ENCODE measurements at places on chromosomes 6 and 20.

DNA sequence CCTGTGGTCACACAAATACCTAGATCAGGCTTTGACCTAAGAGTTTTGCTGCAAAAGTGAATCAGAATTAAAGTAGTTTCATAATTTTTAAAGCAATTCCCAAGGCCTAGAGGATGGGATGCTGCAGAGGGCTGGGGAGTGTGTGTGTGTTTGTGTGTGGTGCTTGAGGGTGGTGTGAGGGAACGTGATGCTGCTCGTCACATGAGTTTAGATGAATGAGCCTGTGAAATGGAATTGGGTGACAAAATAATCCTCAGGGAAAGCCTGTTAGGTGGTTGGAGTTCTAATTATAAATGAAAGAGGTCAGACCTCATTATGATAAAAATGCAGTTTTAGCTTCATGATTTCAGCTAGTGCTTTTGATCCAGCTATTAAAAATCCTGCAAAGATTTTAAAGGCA, 87.5 kb upstream of the TMEM170B start:
- DNase-seq: no peak

DNA sequence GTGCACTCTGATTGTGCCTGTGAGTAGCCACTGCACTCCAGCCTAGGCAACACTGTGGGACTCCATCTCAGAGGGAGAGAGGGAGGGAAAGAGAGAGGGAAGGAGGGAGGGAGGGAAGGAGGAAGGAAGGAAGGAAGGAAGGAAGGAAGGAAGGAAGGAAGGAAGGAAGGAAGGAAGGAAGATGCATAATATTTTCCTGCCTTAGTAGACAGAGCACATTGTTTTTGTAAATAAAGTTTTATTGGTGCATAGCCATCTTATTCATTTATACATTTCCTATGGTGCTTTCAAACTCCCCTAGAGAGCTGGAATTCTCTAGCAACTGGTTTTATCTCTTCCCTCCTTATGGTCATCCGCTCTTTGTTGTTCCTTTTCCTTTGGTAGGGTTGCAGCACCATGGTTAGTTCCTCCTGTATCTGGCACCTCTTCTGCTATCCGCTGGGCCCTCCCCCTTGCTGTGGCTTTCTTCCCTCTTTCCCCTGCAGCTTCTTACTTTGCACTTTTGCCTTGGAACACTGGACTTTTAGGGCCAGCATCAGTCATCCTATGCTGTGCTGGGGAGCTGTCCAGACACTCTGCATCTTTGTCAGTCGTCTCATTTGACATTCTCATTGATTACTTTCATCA, 20.2 kb downstream of the GPR6 start:
- DNase-seq: no peak

DNA sequence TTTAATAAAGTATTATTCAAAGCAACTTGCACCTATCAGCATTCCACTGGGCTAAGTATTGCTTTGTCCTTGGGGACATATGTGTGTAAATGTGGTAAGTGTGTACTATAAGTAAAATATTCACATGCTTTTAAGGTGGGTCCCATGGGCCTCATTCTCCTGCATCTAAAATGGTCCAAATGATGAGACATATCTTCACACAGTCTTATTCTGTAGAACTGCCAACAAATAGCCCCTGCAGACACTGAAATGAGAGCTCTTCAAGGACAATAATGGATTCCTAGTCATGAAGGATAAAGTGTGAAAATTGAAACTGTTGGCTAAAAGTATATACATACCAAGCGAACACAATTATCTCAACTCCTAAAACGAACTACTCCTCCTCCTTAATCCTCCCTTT, 81.8 kb downstream of the SMLR1 start:
- DNase-seq: no peak

DNA sequence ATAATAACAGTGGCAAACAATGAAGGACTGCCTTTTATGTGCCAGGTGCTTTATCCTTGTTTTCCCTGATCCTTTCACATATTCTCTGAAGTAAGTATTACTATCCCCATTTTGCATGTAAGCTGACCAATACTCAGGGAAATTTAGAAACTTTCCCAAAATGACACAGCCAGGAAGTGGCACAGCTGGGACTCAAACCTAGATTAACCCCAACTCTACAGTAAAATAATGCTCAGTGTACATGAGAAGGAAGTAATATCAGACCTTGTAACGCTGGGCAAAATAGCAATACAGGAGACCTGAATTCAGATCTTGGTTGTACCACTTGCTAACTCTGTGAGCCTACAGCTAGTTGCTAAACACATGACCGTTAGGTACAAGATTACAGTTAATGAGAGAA, 26.8 kb upstream of the NRSN1 start:
- no peak for DNase-seq

- no peak for DNase-seq
Observed at GRCh38 chr6:52136934-52137467, 49.2 kb upstream of the IL17A start.

DNA sequence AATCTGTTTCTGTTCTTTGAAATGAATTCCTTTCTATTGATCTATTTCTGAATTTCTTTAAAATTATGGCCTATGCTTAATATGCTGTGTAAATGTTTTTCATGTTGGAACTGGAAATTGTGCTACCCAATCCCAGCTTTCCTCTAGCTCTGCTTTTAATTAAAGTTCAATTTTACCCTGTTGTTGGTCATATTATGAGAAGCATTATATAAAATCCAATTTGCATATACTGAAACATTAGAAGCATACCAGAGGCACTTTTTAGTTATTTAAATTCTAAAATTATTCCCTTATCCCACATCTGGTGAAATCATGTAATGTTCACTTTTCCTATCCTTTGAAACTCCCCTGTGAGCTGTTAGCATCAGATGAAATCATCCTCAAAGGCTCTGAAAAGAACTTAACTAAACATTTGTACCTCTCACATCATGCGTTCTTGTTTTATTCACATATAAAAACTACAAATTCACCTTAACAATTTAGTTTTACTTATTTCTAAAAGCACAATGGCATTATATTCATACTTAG, 160.6 kb upstream of the COL21A1 start:
- no peak for DNase-seq

- DNase-seq: no peak
Observed at GRCh38 chr6:162026031-162026430, 701.5 kb downstream of the PRKN start.

DNA sequence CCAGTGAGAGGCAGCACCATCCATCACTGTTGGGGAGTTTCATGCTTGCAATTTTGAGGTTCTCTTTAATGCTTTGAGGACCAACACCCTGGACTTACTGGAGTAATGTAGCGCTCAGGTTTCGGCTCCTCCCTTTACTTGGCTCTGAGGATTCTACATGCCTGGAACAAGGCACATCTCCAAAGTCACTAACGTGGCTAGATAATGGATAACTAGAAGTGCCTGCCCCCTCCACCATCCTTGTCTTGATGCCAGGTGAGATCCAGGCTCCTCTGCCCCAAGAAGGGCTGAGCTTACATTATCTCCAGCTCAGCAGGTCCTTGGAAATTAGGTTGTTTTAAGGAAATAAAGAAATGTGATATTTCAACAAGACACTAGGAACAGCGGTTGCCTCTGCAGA, 75.5 kb upstream of the ZNFX1 start:
- DNase-seq: no peak

GRCh38 chr6:120960761-120961160, 373.5 kb downstream of the TBC1D32 start:
- DNase-seq: no peak

DNA sequence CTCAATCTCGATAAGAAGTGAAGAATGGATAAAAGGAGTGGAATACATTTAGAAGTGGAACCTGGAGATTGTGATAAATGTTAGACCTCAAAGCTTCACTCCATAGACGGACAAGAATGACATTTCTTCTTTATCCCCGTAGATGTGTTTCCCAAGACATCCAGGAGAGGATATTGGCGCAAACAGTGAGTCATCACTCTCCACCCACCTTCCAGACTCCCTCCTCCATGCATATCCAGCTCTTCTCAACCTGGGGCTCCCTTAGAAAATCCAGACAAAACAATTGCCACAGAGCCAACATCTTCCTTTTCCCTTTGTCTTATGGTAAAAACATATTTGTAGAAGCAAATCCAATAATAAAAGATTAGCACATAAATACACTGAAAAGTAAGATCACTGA, 586.1 kb downstream of the PTPRT start:
- DNase-seq: no peak

- DNase-seq: no peak
Observed at GRCh38 chr6:42530751-42531150, 33.1 kb upstream of the UBR2 start.

DNA sequence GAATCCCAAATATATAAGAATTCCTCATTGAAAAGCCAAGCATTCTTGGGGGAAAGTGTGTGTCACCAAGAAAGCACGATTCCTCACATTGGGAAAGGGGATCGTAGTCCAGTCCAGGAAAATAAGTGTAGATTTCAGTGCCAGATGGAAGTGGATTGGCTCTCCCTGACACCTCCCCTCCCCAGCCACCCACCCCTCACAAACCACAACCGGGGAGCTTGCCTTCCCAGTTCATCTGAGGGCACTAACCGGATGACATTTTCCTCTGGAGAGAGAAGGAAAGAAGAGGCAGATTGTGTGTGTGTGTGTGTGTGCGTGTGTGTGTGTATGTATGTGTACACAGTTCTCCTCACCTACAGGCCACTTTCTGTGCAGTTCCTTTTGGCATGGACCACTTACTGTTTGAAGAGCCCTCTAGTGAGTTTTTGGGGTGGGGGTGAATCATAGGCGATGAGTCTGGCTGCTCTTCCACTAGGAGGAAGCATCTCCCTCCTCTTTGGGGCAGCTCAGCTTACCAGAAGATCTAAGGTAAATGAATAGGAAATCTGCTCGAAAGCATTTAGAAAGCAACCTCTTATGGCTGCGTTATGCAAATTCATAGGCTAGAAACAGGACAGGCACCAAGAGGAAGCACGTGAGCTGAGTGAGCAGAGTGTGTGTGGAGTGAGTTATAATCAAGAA, 20.8 kb downstream of the DAAM2 start:
- peak; percentile 97 for DNase-seq

DNA sequence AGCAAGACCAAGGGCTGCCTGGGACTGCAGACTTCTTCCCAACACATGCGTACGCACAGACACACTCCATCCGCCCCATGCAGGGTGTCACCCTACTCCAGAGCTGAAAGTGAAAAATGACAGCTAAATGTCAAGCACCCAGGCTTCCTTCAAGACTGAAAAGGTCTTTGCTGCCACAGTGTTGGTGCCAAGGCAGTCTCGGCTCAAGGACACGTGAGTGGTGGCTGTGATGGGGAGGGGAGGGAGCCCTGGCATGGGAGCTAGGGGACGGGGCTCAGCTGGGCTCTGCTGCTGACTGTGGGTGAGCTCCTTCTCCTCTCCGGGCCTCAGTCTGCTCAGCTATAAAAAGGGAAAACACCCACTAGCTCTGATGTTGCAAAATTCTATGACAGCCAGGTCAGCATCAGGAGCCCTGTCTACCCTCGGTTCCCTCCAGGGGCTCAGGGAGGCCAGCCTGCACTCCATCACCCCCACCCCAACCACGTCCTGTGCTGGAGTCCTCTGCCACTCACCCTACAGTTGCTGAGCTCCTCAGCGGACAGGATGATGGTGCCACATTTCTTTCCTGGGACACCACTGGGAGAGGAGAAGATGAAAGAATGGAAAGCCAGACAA, 47.6 kb downstream of the CPNE5 start:
- DNase-seq: no peak

DNA sequence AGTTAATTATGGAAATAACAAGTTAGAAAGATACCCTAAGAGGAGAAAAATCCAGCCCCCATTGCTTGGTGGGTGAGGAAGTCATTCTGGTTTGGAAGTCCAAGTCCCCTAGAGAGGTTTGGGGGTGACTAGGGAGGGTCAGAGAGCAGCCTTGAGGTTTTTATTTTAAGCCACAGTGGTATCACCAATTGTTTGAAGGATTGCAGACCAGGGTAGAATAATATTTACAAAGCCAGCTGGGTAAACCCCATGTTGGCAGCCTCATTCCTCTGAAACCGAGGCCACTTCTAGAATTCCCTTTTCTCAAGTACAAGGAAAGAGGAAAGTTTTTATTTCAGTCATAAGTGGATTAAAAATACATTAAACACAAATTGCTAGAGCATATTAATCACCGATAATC, 99.7 kb downstream of the TMEM170B start:
- DNase-seq: no peak

- DNase-seq: no peak
Observed at GRCh38 chr20:16018881-16019280, 554.4 kb downstream of the KIF16B start.

GRCh38 chr6:113539202-113539601, 317.9 kb upstream of the MARCKS start:
- DNase-seq: no peak

DNA sequence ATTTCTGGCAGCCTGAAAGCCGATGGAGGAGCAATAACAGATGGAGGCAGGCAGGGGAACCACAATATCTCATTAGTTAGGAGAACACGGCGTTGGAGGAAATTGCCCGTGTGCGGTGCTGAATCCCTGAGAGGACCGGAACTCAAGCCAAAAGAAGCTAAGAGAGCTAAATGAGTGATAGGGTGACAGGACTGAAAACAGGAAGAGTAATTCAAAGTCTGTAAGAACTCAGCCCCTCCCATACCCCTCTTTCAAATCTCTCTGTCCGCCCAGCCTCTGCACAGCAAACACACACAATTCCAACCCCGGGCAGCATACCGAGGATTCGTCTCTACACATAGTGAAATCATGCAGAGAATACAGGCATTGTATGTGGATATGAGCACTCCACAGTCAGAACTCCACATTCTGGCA, 2.6 kb upstream of the IPCEF1 start:
- no peak for DNase-seq
